Heart right ventricle (tissue), 16 donors: ENCODE measurements at places on chromosomes 5 and 9. TPM values are rescaled to one million over a fixed set of nuclear protein-coding genes. Genes with fewer than 3 reads are reported as not detected.
A peak's percentile ranks its signal among the peaks of the same experiment; 100 is the strongest.

Gene GOLGA1
- total RNA-seq: 18.2 TPM

Gene FOXI1
- total RNA-seq: not detected

Gene FCN2
- not detected for total RNA-seq

- H3K27me3 ChIP-seq: no peaks in the 10 kb centered on the region
- no peaks in the 10 kb centered on the region for H3K4me1 ChIP-seq
- no peak for DNase-seq
- no peak overlapping the region for H3K27ac ChIP-seq
- H3K36me3 ChIP-seq: no peaks in the 10 kb centered on the region
Measured at GRCh38 chr5:169576181-169576598, 7.4 kb upstream of the SPDL1 start.

DNA sequence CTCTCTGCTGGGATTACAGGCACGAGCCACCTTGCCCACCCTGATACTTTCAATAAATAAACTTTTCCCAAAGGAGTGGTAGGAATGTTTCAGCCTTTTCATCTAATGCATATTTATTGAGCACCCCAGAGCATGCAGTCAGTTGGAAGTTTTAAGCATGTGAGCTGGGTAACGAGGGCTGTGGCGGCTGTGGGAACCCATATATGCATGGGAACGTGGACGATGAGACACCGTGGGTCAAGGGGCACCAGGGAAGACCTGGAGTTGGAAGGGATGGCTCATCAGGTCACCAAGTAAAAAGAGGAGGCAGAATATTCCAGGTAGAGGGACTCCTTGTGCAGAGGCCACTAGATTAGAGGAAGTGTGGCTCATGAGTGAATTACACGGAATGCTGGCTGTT lies 64.7 kb downstream of the ANKRD33B start:
- no peak overlapping the region for H3K4me3 ChIP-seq
- no peak for DNase-seq
- H3K36me3 ChIP-seq: no peaks in the 10 kb centered on the region
- H3K27me3 ChIP-seq: no peaks in the 10 kb centered on the region

GRCh38 chr5:122415030-122415800 lies 103.2 kb downstream of the SNCAIP start:
- no peak overlapping the region for H3K4me3 ChIP-seq
- no peak overlapping the region for H3K27ac ChIP-seq
- peak; percentile 25 for DNase-seq

DNA sequence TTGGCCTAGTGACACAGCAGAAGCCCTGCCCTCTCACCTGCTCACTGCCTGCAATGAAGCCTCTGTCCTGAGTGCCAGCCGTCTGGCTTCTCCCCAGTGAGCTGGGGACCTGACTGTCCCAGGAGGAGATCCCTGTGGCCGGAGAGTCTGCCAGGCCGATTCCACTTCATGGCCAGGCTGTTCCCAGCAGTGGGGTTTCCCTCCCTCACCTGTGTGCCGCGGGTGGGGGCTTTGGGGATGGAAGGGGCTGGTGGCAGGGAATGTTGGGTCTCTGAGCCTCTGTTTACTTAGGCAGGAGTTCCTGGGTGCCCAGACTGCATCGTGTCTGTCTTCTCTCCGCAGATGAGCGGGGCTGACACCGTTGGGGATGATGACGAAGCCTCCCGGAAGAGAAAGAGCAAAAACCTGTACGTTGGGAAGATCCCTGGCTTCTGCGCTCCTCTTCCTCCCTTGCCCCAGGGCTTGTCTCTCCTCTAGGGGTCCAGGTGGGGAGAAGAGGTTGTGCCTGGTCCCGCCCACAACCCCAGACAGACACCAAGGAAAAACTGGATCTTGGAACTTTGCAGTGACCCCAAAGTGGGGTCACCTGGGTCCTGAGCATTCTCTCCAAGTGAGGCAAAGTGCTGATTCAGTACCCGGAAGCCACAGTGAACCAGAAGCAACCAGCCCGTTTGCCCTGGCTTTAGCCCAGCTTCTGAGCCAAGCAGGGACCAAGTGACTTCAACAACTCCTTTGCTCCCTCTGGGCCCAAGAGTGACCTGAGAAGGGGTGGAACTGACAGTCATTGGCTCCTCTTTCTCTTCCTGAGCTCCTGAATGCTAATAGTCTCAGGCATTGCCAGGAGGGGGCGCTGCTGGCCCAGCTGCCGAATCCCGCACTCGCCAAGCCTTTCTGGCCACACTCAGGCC lies 127.7 kb downstream of the RGS3 start:
- H3K27ac ChIP-seq: peak overlapping the region; percentile 98
- peaks cover 91% of the 10 kb centered on the region for H3K4me1 ChIP-seq
- DNase-seq: peak; percentile 85
- H3K4me3 ChIP-seq: no peak overlapping the region
- H3K27me3 ChIP-seq: no peaks in the 10 kb centered on the region

DNA sequence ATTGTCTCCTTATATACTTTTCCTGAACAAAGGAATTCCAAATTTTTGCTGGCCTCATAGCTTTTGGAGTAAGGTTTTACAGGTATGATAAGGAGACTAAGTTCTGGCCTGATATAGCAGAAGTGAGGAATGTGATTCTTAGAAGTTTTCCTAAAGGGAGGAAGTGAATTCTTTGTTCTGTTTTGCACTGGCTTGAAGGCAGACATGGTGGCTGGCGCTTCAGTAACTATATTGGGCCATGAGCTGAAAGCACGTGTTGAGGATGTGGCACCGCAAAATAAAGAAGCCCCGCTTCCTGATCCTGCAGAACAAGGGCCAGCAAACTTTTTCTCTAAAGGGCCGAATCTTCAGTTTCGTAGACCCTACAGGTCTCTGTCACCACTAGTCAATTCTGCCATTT lies 224.2 kb downstream of the SNX18 start:
- no peak overlapping the region for H3K4me3 ChIP-seq
- no peak for DNase-seq
- H3K27ac ChIP-seq: no peak overlapping the region
- no peaks in the 10 kb centered on the region for H3K27me3 ChIP-seq
- H3K4me1 ChIP-seq: no peaks in the 10 kb centered on the region
- H3K36me3 ChIP-seq: no peaks in the 10 kb centered on the region

DNA sequence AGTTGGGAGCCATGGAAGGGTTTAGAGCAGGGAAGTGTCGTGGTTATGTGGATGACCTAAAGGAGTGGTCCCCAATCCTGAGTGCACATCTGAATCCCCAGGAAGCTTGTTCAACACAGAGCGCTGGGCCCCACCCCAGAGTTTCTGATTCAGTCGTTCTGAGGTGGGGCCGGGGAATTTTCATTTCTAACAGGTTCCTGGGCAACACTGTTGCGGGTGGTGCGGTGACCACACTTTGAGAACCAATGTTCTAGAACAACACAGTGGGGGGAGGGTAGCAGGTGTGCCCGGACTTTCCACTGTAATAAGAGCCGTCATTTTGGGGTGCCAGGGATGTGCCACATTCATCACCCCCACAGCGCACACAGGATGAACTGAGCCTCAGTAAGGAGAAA lies 39.3 kb downstream of the DUSP1 start:
- peaks cover 27% of the 10 kb centered on the region for H3K4me1 ChIP-seq
- H3K27me3 ChIP-seq: no peaks in the 10 kb centered on the region
- no peaks in the 10 kb centered on the region for H3K36me3 ChIP-seq
- no peak for DNase-seq
- H3K27ac ChIP-seq: peak overlapping the region; percentile 92
- H3K4me3 ChIP-seq: no peak overlapping the region

- no peak overlapping the region for H3K27ac ChIP-seq
- no peak for DNase-seq
- no peaks in the 10 kb centered on the region for H3K27me3 ChIP-seq
- H3K4me1 ChIP-seq: no peaks in the 10 kb centered on the region
- H3K36me3 ChIP-seq: no peaks in the 10 kb centered on the region
- H3K4me3 ChIP-seq: no peak overlapping the region
Measured at GRCh38 chr9:80085668-80086067, 513.9 kb downstream of the TLE4 start.

DNA sequence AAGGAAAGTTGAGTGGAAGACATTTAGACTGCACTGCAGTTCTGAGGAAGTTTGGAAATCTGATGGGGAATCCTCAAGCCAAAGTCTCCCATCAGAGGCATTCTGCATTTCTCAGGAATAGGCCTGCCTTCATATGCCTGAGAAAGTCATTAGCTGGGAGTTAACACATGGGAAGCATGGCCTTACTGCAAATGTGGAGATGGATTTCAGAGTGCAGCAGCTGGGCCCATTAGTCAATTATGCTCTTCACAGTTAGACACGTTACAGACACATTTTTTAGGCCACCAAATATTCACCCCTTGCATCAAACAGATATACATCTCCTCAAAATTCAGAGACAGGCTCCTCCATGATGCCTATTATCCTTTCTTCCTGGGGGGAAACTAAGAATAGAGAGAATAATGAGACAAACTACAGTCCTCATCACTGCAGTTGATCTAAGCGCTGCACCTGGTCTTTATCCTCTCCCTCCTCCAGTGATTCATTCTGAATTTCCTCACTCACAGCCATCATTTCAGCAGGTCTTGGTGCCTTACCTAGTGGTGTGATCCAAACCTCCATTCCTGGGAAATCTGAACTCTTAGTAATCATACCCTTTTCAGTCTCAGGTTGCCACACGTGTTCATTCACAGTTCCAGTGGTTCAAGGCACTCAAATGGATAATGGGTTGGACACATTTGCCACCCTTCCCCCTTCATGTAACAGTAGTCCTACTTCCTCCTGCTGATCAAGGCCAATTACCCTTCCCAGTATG lies 47.9 kb upstream of the PPP2CA start:
- H3K27me3 ChIP-seq: no peaks in the 10 kb centered on the region
- no peak overlapping the region for H3K27ac ChIP-seq
- no peak overlapping the region for H3K4me3 ChIP-seq
